ENCODE measurements at places on chromosomes 3 and 15.

DNA sequence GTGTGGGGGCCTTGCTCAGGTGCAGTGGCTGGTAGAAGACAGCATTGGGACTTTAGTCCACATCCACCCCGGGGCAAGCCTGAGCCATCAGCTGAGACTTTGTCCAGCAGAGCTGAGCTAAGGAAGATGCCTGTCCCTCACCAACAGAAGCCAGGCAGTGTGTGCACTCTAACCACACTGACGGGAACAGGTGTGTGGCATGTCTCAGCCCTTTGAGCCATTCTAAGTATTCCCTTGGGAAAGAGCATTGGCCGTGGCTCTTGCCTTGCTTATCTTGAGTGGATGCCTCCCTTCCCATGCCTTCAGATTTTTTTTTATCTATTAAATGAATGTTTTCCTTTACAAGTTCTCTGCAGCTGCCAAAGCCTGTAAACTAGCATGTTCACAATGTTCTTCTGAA, 3.5 kb downstream of the GABRA5 start:
- DNase-seq: no peak

GRCh38 chr3:24145481-24145880, 200.4 kb downstream of the NR1D2 start:
- no peak for DNase-seq

- no peak for DNase-seq
These were observed 42.5 kb downstream of the MEIS2 start for GRCh38 chr15:37057831-37058230.

GRCh38 chr3:62923066-62923465, 47.9 kb upstream of the CADPS start:
- DNase-seq: no peak

GRCh38 chr3:30140356-30141075, 465.9 kb upstream of the TGFBR2 start:
- no peak for DNase-seq

DNA sequence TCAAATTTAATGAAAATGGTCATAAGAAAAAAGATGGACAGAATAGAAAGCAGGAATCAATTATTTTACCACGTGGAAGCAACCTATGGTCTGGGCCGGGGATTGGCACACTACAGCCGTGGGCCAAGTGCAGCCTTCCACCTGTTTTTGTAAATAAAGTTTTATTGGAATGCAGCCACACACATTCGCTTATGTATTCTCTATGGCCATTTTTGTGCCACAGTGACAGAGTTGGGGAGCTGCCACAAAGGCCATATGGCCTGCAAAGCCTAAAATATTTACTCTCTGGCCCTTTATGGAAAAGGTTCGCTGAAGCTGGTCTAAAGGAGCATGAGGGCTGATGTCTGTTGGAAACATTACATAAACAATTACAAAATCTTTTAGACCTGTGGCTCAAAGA, 144.8 kb downstream of the TMCO5A start:
- DNase-seq: no peak

DNA sequence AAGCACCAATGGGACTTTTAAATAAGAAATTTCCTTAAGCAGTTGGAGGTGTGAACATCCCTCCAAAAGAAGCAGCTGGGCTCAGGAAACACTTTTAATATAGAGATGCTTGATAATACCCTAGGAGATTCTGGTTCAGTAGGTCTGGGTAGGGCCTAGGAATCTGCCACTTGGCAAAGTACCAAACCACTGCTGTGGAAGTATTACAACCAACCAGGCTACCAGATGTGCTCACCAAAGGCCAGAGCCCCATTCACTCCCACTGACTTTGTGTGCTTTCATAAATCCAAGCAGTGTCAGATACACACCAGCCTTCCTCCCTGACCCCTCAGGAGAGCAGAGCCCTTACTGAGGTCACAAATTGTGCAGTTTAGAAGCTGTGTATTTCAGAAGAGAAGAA, 162.6 kb downstream of the CCNL1 start:
- no peak for DNase-seq

GRCh38 chr3:187193181-187193580, 4.1 kb upstream of the RTP1 start:
- DNase-seq: no peak

DNA sequence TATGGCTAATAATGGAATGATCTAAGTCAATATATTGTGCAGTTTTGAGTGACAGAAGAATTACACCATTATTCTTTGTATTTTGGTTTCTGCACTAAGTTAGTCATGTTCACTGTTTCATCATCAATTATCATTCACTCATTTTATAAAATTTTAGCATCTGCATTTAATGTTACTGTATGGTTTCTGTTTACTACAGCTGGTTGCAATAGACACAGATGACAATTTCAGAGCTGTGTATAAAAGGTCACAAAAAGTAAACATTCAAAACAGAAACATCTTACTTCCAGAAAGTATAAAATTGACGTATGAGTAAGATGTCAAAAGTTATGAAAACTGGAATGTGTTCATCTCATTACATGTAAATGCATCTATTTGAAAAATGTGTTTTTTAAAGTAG, 111.1 kb upstream of the GBE1 start:
- no peak for DNase-seq
